ENCODE measurements at places on chromosomes 12 and 14.

GRCh38 chr12:69686731-69687130 is 12.4 kb downstream of the BEST3 start:
- DNase-seq, result no peak

GRCh38 chr12:98351089-98351488 is 164.3 kb upstream of the TMPO start:
- DNase-seq, result no peak

GRCh38 chr12:116204785-116205184 is 72.7 kb downstream of the MED13L start:
- no peak for DNase-seq

DNA sequence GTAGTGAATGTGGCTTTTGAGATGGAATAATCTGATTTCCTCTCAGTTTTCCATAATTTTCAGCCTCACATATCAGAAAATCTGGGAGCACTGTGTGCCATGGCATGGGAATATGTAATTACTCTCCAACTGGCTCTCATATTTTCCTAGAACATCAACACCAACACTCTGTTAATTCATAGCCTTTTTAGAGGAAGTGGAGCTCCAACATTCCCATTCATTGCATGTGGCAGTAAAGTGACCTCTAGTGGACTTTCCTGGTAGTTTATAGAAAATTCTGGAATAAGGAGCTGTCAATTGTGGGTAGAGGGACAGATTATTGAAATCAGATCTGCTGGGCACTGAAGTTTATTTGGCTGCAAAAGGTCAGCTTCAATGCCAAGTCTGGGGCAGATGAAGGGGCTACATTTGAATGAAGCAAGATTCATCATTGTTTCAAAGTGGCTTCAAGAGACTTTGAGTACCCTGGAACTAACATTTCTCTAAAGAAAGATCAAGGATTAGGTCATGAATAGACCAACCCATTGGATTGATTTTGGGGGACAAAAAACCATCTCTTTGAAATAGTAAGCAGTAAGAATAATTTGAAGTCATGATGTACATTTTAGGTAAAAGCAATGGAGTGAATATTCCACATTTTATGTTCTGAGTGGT is 23.6 kb upstream of the USP44 start:
- peak; percentile 4 for DNase-seq

GRCh38 chr12:42815068-42815467 is 225.5 kb upstream of the PRICKLE1 start:
- no peak for DNase-seq
